Hematopoietic multipotent progenitor cell treated with erythropoietin and hydrocortisone succinate and interleukin-3 and kit ligand, for 15 days (in vitro differentiated cells): ENCODE measurements at places on chromosomes 3 and 15.

DNA sequence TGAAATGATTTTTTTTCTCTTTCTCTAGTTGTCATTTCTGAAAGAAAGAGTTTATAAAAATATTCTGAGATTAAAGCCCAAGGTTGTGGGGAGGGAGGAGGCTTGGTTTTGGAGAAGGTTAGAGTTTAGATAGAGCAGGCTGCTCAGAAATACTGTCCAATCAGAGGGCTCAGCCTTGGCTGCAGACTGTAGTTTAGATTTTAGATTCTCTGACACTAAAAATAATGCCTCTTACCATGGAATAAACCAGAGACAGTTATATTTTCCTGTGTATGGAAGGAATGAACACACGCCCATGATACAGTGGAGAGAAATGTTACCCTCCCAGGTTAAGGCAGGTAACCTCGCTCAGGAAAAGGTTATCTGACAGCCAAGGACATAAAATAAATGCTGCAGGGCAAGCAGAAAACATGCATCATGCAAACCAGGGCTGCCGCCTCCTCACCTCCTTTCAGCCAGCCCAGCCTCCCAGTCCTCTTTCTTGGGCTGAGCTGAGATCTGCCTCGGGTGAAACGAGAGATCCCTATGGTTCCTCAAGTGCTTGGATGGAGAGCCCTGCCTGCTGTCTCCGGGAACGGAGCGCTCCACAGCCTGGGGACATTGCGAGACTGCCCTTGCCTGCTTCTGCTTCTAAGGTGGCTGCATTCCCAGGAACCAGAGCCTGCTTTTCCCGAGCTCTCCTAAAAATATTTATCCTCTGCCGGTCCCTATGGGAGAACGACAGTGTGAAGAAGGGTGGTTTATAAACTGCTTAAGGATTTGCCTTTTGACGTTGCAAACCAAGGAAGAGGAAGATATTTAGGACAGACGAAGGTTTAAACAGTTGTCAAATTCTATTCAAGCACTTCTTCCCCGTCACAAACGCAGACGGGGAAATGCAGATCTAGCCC is 848 bp downstream of the NCEH1 start:
- DNase-seq = peak; percentile 64

GRCh38 chr3:146464783-146465182 is 4.6 kb downstream of the PLSCR2 start:
- no peak for DNase-seq

DNA sequence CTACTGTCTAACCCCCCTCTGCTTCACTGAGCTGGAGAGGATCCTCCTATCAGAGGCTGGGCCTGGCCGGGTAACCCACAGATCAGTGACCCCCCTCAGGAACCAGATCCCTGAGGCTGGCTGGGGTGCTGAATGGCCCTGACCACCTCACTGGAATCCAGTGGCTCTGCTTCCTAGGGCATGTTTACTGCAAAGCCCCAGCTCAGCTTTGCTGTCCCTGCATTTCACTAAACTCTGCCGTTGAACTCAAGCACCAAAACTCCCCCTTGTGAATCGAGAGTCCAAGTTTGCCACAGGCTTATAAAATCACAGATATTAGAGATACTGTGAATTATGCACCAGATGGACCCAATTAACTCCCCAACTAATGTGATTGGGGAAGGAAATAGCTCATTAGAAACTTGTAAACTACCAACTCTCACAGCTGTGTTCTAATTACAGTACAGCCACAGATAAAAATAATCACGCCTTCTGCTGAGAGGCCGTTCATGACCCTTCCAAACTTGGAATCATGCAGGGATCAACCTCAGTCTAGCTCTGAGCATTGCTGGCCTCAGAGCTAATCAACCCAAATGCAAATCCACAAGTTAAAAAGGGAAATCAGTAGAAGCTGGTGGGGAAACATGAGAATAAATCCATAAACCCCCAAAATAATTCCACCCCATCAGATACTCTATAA is 47.0 kb downstream of the OCA2 start:
- no peak for DNase-seq

DNA sequence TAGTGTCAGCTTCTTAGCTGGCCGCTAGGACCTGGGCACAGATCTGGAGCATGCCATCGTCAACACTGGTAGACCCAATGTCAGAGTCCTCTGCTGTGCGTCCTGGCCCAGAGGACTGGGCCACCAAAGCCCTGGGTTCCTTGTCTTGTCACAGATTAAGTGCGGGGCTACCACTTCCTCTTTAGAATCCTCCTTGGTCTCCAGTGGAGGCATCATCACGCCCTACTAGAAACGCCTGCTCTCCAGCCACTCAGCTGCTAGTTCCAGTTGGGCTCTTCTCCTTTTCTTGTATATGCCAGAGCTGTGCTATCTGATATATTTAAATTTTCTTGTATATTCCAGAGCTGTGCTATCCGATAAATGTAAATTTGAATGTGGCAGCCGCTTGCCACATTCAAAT is 11.2 kb downstream of the PPCDC start:
- no peak for DNase-seq

DNA sequence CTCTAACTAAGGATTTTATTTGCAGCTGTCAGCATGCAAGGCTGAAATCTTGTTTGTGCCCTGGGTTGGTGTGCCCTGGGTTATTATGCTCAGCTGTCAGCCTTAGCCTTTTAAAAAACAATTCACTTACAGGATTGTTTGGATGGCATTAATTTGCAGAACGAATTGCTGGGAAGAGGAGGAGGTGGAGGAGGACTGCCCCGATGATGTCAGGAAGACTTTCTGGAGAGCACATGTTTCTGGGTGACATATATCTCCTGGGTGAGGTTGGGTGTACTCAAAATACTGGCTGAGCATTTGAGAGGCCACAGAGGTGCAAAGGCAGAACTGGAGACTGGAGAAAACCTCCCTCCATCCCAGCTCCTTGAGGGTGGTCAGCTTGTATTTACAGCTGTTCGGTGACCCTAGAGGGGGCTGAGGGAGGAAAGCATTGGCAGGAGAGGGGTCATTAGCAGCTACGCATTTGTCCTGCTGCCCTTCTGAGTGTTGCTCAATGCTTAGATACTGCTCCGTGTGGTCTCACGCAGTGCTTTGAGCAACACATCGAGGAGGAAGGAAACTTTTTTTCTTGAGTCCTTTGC is 59.8 kb upstream of the PSMD6 start:
- DNase-seq = no peak

DNA sequence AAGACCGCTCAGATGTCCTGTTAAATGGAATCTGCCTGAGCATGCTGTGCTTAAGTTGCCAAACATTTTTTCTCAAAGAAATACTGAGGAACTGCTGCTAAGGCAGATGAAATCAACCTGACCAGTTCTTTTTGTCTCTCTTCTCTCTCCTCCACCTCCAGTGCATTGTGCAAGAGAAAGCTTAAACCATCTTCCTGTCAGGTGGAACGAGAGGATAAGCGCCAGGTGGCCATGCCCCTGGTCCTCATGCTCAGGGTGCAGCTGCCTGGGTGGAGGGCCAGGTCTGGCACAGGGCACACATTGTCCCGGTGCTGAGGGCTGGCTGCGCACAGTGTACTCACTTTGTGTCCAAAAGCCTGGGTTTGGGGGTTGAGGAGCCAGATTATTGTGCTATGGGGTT is 176.2 kb upstream of the TP63 start:
- DNase-seq = no peak

- DNase-seq = no peak
Observed at GRCh38 chr3:146581951-146582467, 23.1 kb downstream of the PLSCR5 start.

- no peak for DNase-seq
Observed at GRCh38 chr15:27358751-27359434, 387.9 kb downstream of the GABRG3 start.

DNA sequence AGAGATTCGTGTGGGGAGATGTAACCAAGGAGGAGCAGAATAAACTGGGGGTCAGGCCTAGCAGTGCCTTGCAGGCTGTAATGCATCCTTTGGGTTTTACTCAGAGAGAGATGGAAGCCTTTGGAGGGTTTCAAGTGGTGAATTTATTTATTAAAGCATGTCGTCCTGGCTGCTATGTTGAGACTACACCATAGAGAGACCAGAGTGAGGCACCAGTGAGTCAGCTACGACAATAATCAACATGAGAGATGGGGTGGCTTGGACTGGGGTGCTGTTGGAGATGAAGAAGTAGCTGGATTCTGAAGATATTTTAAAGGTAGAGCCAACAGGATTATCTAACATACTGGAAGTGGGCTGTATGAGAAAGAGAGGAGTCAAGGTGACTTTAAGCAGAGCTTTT is 335.3 kb upstream of the ARHGEF26 start:
- no peak for DNase-seq

DNA sequence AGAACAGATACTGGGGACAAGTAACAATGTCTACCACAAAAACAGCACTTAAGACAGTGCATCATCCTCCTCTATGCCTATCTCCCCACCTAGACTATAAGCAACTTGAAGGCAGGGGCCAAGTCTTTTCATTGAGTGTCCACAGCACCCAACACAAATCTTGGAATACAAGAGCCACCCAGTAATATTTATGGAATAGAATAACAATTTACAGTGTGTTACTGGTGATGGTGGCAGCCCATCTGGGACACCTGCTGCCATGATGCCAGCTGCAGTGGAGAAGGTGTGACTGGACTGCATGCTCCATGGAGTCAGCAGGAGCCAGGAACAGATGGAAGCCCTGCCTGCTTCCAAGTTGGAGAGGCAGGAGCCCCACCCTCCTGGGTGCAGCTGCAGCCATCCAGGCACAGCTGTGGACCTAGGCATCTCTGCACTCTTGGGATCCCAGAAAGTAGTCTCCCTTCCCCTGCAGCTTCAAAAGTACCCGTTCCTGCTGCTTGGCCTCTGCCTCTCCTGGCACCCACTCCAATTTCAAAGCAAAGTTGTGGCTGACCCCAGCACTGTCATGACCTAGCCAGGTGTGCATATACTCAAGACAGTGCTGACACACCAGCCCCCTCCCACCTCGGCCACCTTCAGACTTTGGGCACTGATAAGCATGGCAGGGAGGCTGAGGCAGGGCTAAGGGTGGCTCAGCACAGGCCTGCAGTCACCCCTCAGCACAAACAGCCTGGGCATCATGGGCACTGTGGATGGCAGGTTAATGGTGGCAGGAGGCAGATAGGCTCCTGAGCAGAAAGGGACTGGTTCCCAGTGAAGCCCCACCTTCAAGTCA is 94.5 kb downstream of the TPRA1 start:
- no peak for DNase-seq

DNA sequence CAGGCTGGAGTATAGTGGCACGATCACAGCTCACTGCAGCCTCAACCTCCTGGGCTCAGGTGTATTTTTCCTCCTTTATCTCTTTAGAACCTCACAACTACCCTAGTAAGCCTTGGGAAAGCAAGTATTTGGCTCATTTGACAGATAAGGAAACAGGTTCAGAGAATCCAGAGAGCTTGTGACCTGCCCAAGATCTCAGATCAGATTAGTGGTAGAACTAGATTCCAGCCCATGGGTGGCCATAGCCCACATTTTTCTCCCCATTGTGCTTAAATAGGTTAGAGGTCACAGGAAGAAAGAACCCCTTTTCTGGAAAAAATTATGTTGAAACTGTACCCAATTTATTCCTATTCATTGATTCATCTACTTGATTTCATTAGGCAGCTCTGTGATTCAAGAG is 64.3 kb downstream of the TSC22D2 start:
- DNase-seq = no peak

GRCh38 chr3:145767909-145768308 is 393.1 kb downstream of the PLOD2 start:
- DNase-seq = no peak
